Stimulated activated CD4-positive, alpha-beta T cell treated with anti-CD3 and anti-CD28 coated beads, Interleukin-15, amount 100 ng/mL, for 1 hour (primary cell): ENCODE measurements at places on chromosomes 2 and 18.

GRCh38 chr18:21191596-21192307 is 50.3 kb upstream of the GREB1L start:
- no peak for DNase-seq

DNA sequence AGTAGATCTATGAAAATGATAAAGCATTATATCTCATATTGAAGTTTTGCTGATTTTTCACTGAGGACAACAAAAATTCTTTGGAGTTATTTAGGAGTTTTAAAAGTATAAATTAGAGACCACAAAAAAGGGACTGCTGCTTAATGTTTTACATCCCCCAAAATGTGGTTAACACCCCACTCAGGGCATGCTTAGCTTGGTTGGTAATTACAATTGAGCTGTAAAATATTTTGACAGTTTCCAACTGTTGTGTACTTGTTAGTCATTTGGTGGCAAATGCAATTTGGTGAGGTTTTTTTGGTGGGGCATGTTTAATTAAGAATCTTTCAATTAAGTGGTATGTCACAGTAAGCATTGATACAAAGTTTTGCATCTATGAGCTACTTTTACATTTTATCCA is 137.3 kb upstream of the OTX1 start:
- DNase-seq: no peak

DNA sequence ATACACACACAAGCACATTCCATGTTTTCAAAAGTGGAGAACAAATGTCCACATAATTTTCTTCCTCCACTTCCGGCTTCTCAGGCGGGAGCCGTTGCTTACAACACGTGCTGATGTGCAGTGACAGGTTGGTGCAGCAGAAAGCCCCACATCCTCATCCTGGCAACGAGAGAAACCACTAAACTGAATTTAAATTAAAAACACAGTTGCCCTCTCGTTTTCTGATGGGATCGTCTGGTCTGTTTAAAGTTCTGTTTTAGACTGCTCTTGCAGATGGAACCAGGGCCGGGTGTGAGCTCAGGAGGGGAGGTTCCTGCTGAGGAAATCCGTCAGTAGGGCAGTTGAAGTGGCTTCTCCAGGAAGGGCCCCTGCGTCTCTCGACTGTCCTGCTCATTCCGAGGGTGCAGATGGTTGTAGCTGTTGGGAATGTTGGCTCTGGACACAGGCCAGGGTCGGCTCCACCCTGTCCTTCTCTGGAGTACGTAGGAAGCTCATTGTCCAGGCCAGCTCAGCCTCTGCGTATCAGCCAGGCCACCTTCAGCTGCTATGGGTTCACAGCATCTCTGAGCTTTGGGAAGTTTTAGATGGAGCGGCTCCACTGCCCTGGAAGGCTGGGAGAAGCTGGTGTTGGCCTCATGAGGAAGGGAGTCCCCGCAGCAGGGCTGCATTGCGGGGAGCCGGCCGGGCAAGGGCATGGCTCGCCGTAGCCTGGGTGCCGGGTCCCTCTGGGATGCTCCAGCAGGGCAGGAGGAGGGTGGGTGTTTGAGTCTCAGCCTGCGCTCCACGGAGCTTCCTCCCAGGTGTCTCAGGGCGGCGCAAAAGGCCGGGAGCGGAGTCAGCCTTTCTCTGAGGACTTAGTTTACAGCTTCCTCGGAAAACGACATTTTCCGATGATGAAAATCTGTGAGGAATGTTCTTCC is 58.3 kb downstream of the NFATC1 start:
- DNase-seq: no peak

GRCh38 chr2:61771904-61772845 is 81.7 kb downstream of the FAM161A start:
- DNase-seq: no peak

- DNase-seq: no peak
Observed at GRCh38 chr18:47928466-47928865, 2.0 kb downstream of the SMAD2 start.

- DNase-seq: peak; percentile 15
Observed at GRCh38 chr18:3262234-3263131, 550 bp downstream of the MYL12B start.

- no peak for DNase-seq
Observed at GRCh38 chr18:2121224-2121623, 450.1 kb downstream of the METTL4 start.

DNA sequence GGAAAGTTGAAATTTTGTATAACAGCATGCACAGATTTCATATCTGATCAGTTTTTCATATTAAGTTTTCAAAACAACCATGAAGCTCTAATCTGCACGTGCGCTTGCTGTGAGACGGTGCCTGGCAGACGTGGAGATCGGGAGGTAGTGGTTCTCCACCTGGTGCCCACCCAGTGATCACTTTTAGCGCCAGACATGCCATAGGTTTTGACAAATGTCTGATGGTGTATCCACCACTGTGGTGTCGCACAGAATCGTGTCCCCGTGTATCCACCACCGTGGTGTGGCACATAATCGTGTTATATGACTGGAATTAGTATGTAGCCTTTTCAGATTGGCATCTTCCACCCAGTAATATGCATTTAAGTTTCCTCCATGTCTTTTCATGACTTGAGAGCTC is 40.9 kb upstream of the KCNG2 start:
- DNase-seq: no peak

GRCh38 chr2:56770490-56770889 is 586.7 kb downstream of the CCDC85A start:
- DNase-seq: no peak

DNA sequence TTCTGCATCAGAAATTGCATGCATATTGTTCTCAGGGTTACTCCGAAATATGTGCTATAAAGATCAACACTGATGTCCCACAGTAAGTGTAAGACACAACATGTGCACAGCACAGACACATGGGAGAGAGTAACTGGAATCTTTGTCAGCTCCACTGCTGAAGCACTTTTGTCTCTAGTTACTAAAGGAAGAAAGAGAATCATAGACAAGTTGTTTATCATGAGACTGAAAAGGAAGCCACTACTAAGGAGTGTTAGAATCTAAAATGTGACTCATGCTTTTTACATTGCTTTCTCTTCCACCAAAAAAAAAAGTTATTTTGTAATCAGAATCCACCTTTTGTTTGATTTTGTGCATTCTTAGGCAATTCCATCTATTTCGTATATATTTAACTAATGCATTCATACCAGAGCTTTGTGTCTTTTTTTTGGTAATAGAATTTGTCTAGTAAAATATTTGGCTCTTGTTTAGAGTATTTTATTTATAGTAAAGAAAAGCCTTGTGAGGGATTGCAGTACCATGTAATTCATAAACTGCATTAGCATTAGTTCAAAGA is 502.4 kb downstream of the FBXO15 start:
- no peak for DNase-seq

- no peak for DNase-seq
Observed at GRCh38 chr18:70380915-70381896, 92.4 kb downstream of the SOCS6 start.

GRCh38 chr2:105789745-105790460 is 45.2 kb downstream of the NCK2 start:
- no peak for DNase-seq

- no peak for DNase-seq
Observed at GRCh38 chr2:107717661-107718060, 109.0 kb upstream of the RGPD4 start.

- no peak for DNase-seq
Observed at GRCh38 chr2:225457482-225457881, 58.0 kb downstream of the NYAP2 start.

GRCh38 chr18:43855376-43855775 is 578.1 kb upstream of the SYT4 start:
- DNase-seq: no peak
